HT1080 (cell line): ENCODE measurements at places on chromosomes 6 and 20. TPM values are rescaled to one million over a fixed set of nuclear protein-coding genes. Genes with fewer than 3 reads are reported as not detected.

Gene NRSN1
- total RNA-seq = not detected in 2 replicates

Gene PI3
- total RNA-seq = not detected in 2 replicates

Gene ZC2HC1B
- not detected in 2 replicates for total RNA-seq

Gene C6orf118
- total RNA-seq = not detected in 2 replicates

Gene TGM6
- total RNA-seq = not detected in 2 replicates

Gene FAM162B
- total RNA-seq = not detected in 2 replicates

Gene C20orf96
- total RNA-seq = 0.23 and 0.50 TPM in 2 replicates

Gene RGS17
- total RNA-seq = 8.4 and 9.0 TPM in 2 replicates

Gene MOXD1
- total RNA-seq = 4.0 and 6.1 TPM in 2 replicates

Gene GSTA1
- not detected in 2 replicates for total RNA-seq

Gene SLC32A1
- not detected in 2 replicates for total RNA-seq

Gene CHRNA4
- total RNA-seq = not detected in 2 replicates

Gene SPATS1
- total RNA-seq = not detected in 2 replicates

Gene MEP1A
- not detected in 2 replicates for total RNA-seq

Gene HLA-DRA
- total RNA-seq = 0.33 and 0.61 TPM in 2 replicates

Gene RAB22A
- total RNA-seq = 12.7 and 16.0 TPM in 2 replicates

Gene OTOR
- total RNA-seq = not detected in 2 replicates

Gene BPHL
- total RNA-seq = 4.6 and 8.0 TPM in 2 replicates

Gene HFE
- total RNA-seq = 3.4 and 3.8 TPM in 2 replicates

Gene ZNF391
- 0.06 and 0.13 TPM in 2 replicates for total RNA-seq

Gene RANBP9
- total RNA-seq = 10.6 and 15.7 TPM in 2 replicates

Gene PPP1R3G
- total RNA-seq = 0.13 TPM in 1 of 2 replicates, not detected in the other

Gene CST2
- not detected in 2 replicates for total RNA-seq

Gene CNR1
- not detected in 2 replicates for total RNA-seq

Gene HSF2
- 13.3 and 26.0 TPM in 2 replicates for total RNA-seq

Gene CEP250
- total RNA-seq = 45.9 and 51.7 TPM in 2 replicates

Gene CCNC
- total RNA-seq = 64.2 and 81.5 TPM in 2 replicates

Gene BMP2
- total RNA-seq = 0.32 and 0.57 TPM in 2 replicates

Gene PPIL6
- total RNA-seq = 0.05 TPM in 1 of 2 replicates, not detected in the other

Gene TRIM10
- not detected in 2 replicates for total RNA-seq

Gene RAET1L
- total RNA-seq = not detected in 2 replicates

Gene DACT2
- total RNA-seq = not detected in 2 replicates

Gene TFAP2C
- 8.3 and 11.7 TPM in 2 replicates for total RNA-seq

Gene SLC44A4
- total RNA-seq = 0.45 TPM in 1 of 2 replicates, not detected in the other

Gene DOP1A
- total RNA-seq = 6.8 and 9.4 TPM in 2 replicates

Gene RIMS4
- not detected in 2 replicates for total RNA-seq

Gene PHACTR3
- not detected in 2 replicates for total RNA-seq

Gene PSMF1
- 50.3 and 75.2 TPM in 2 replicates for total RNA-seq

Gene LY6G6F
- not detected in 2 replicates for total RNA-seq

Gene SPTLC3
- total RNA-seq = 6.5 and 8.6 TPM in 2 replicates
